Stimulated activated naive CD4-positive, alpha-beta T cell treated with Interleukin-2 at 50 U/mL for 16 hours (primary cell): ENCODE measurements at places on chromosomes 13 and 19.
A peak's percentile ranks its signal among the peaks of the same experiment; 100 is the strongest.

GRCh38 chr19:1567116-1567847 lies 843 bp downstream of the MEX3D start:
- DNase-seq, result no peak

- DNase-seq, result no peak
Measured at GRCh38 chr13:45416516-45417128, 1.6 kb downstream of the SLC25A30 start.

DNA sequence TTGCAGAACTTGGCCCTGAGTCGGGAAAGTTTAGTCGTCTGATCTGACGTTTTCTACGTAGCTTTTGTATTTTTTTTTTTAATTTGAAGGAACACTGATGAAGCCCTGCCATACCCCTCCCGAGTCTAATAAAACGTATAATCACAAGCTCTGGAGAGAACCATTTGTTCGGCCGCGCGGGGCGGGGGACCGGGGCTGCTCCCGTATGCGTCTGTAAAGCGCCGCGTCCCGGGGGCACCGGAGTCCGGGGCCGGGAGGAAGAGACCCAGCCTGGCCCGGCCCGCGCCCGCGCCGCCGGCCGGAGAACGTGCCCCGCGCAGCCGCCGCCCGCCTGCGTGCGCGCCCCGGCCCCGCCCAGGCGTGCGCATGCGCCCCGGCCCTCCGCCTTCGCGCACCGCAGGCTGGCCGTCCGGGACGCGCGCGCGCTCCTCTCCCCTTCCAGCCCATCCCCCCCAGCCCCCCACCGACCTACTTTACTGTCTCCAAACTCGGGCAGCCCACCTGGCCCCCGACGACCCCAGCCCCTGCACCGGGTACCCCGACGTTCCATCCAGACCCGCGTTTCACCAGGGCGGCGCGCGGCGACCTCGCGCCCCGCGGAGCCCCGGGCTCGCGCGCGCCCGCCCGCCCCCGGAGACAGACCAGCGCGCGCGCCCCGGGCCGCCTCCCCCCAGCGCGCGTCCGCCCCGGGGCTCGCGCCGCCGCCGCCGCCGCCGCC lies 785 bp upstream of the USF2 start:
- peak; percentile 56 for DNase-seq

GRCh38 chr13:47929156-47929555 lies 71.9 kb downstream of the SUCLA2 start:
- DNase-seq, result no peak

DNA sequence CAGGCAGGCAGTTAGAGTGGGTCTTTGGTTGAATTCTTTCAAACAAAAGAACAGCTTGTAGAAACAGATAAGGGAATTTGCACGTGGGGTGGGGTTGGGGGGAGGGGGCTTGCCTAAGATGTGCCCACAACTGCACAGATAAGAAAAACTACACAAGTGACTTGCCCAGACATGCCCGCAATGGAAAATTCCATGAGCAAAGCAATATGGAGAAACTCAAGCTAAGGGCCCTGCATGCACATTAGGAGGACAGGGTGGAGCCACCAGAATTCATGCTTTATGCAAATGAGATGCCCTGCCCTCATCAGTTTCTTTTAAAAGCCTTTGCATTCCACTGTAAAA lies 755.6 kb upstream of the MIR17HG start:
- DNase-seq, result no peak

DNA sequence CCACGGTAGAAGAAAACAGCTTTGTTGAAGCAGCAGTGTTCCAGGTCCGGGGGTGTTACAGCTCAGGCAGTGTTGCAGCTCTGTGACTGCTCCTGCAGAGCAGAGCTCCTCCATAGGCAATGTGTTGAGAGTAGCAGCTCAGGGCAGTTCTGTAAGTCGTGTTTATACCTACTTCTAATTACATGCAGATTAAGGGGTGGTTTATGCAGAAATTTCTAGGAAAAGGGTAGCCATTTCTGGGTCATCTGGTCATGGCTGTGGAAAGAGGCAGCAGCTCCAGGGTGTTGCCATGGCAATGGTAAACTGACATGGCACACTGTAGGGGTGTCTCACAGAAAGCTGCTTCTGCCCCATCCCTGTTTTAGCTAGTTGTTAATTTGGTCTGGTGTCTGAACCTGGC lies 316.4 kb downstream of the GPC5 start:
- DNase-seq, result no peak

- no peak for DNase-seq
Measured at GRCh38 chr19:30240904-30241695, 131.1 kb upstream of the ZNF536 start.

GRCh38 chr13:33543631-33544265 lies 258.2 kb upstream of the STARD13 start:
- DNase-seq, result no peak
